Fibroblast of villous mesenchyme (primary cell): ENCODE measurements at places on chromosomes 6 and 20. TPM values are rescaled to one million over a fixed set of nuclear protein-coding genes. Genes with fewer than 3 reads are reported as not detected.

DNA sequence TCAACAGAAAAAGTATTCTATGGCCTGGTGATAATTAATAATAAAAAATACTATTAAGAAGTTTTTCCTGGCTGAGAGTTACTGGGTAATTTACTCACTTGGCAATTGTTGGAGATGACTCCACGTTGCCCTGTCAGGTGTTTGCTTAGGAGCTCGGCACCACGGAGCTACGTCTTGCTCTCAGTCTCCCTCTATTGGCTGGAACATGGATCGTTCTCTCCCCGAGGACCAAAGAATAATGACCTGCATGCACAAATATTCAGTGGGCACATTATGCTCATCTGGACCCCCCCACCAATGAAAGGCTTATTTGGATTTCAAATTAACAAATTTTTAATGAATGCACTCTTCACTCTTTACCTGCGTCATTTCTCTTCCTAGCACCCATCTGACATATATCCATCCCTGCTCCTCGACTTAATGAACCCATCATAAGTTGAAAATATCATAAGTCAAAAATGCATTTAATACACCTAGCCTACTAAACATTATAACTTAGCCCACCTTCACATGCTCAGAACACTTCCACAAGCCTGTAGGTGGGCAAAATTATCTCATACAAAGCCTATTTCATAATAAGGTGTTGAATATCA, 71.0 kb upstream of the CD83 start:
- peak; percentile 47 for DNase-seq

DHX35 gene
- 9.7 and 12.5 TPM in 2 replicates for total RNA-seq

TTBK1 gene
- total RNA-seq = not detected in 2 replicates

POM121L2 gene
- total RNA-seq = not detected in 2 replicates

GRCh38 chr6:22145823-22146677, 150.8 kb downstream of the PRL start:
- peak; percentile 20 for DNase-seq

BACH2 gene
- under 0.01 and 0.64 TPM in 2 replicates for total RNA-seq

DNA sequence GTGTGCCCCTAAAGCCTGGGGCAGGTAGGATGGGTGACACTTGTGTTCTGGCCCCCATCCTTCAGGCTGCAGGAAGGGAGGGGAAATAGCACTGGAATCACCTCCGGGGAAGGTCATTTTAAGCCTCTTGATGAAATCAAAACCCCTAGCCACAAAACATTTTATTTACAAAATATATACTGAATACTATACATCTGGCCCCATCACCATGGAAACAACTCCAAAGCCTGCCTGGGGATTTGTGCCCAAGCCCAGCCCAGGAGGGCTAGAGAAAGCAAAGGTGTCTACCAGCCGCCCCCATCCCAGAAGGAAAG, 2.6 kb downstream of the SMIM29 start:
- DNase-seq = no peak

GRCh38 chr6:116876635-116877611, at the start of gene RFX6:
Gene RFX6 (plus strand): TSS chr6:116877242. CDS start chr6:116877276, 34 bp downstream.
- no peak for DNase-seq

GRCh38 chr6:170164271-170164900, 126.5 kb downstream of the DLL1 start:
- no peak for DNase-seq

NRSN1 gene
- total RNA-seq = not detected in 2 replicates

DNA sequence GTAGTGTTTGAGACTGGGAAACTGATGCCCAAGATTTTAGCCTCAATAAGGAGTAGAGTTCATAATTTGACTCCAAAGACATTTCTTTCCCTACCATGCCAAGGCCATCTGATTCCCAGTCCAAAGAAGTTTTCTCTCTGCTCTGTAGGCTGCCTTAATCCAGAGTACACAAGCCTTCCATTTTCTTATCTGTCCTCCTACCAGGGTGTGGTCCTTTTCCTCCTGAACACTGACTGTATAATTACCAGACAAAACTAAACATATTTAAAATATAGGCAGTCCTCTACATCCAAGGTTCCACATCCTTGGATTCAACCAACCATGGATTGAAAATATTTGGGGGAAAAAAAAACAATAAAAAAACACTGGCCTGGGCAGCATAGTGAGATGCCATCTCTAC, 108.4 kb downstream of the SLC16A10 start:
- DNase-seq = no peak

- DNase-seq = no peak
These were observed 37.3 kb downstream of the SRSF3 start for GRCh38 chr6:36631326-36632011.

SMIM8 gene
- total RNA-seq = 4.8 and 5.6 TPM in 2 replicates

- no peak for DNase-seq
These were observed 266.4 kb downstream of the MAFB start for GRCh38 chr20:40422656-40423055.

DNA sequence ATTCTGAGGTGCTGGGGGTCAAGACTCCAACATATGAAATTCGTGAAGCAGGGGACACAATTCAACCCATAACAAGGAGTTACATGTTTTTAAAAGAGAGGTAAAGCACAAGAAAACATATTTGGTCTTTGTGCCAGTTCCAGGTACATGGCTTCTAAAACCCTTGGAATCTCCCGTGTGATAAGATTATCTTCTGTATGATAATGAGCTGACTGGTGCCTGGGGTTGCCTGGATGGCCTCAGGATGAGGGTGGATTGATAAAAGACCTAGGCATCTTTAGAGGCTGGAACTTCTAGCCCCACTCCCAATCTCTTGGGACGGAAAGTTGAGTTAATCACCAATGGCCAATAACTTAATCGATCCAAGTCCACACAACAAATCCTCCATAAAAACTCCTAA, 87.0 kb downstream of the FAM217A start:
- no peak for DNase-seq

PERP gene
- 11.0 and 11.2 TPM in 2 replicates for total RNA-seq

- DNase-seq = peak; percentile 52
These were observed 38.3 kb upstream of the SLC32A1 start for GRCh38 chr20:38685853-38686473.

- no peak for DNase-seq
These were observed 425.7 kb upstream of the ARID1B start for GRCh38 chr6:156351346-156351966.

DNA sequence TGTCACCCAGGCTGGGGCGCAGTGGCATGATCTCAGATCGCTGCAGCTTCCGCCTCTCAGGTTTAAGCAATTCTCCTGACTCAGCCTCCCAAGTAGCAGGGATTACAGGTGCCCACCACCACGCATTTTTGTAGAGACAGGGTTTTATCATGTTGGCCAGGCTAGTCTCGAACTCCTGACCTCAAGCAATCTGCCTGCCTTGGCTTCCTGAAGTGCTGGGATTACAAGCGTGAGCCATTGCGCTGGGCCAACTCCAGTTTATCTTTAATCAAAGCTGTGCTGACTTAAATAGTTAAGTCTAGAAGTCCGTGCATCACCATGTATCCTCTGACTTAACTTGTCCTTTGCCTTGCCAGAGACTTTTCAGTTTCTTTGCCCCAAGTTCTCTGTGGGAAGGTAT, 224.3 kb downstream of the TMEM242 start:
- DNase-seq = no peak

BNIP5 gene
- not detected in 2 replicates for total RNA-seq

GRCh38 chr6:1872649-1873131, 263.0 kb downstream of the FOXC1 start:
- DNase-seq = peak; percentile 75

GRCh38 chr20:5570452-5570851, 179.7 kb upstream of the SHLD1 start:
- no peak for DNase-seq

- no peak for DNase-seq
These were observed 32.8 kb upstream of the SCGN start for GRCh38 chr6:25619217-25619616.

PTPRT gene
- total RNA-seq = not detected in 2 replicates

DUSP15 gene
- 0.32 TPM in 1 of 2 replicates, not detected in the other for total RNA-seq

DNA sequence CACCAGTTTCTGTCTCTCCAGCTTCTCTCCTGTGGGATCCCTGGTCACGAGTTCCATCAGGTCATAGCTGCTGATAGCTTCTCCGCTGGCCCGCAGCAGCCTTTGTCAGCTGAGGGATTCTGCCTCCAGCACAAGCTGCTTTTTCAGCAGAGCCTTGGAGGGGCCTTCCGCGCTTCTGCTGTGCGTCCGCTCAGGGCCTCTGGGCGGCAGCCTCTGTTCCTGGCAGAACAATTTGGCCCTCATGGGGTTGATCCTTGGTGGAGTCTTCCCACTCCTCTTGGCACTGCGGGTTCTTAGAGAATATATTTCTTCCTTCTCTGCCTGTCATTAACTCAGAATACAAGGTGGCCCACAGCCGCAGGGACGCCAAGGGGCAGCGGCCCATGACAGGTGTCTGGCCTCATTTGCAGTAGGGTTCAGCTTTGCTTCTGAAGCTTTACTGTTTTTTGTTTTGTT, 158.8 kb downstream of the DTNBP1 start:
- DNase-seq = peak; percentile 33

GRCh38 chr20:4894981-4895381, 106.3 kb downstream of the SLC23A2 start:
- DNase-seq = no peak

PRR18 gene
- total RNA-seq = under 0.01 TPM in 1 of 2 replicates, not detected in the other

DNA sequence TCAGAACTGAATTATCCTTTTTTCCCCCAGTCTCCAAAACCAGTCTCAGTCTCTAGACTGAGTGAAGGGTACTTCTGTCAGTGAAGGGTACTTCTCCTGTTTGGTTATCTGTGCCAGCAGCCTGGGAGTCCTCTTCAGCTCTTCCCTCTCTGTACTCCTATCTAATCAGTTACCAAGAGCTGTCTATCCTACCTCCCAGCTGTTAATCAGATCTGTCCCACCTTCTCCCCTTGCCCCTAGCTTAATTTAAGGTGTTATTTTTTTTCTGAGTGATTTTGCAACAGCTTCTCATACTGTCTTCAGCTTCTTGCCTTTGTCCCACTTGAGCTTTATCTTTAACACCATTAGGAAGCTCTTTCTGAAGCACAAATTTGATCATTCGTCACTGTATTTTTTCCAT, 491.9 kb upstream of the SOX4 start:
- no peak for DNase-seq

PRDM1 gene
- total RNA-seq = 29.6 and 39.7 TPM in 2 replicates

SPATA2 gene
- total RNA-seq = 2.6 and 3.9 TPM in 2 replicates

HLA-DQB1 gene
- not detected in 2 replicates for total RNA-seq

DNA sequence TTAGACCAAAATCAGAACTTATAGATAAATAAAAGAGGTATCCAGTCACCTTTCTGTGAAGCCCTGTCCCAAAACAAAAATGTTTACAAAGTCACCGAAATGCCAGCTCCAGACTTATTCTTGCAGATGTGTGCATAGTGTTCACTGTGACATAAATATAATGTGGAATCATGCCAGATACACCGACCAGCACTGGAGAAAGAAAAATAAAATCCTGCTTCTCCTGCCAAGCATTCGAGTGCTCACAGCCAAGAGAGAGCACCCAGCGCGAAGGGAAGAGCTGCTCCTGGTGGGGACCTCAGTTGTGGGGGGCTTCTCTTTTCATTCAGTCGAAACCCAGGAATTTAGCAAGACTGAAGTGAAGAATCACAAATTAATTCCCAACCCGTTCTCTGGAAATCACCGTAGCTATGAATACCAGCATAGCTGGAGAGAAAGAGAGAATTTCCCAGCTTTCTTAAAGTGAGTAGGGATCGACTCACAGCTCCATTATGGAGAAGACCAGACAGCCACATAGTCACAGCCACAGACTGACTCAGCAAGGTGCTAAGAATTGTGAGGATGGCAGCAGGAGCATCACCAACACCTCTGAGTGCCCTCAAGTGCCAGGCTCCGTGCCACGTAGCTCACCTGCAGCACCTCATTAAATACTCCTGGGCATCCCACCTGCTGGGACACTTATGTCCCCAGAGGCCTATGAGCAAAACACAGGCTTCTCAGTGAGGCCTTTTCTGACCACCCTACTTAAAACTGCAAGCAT, 33.2 kb downstream of the BFSP1 start:
- DNase-seq = no peak

HAO1 gene
- total RNA-seq = not detected in 2 replicates

DNA sequence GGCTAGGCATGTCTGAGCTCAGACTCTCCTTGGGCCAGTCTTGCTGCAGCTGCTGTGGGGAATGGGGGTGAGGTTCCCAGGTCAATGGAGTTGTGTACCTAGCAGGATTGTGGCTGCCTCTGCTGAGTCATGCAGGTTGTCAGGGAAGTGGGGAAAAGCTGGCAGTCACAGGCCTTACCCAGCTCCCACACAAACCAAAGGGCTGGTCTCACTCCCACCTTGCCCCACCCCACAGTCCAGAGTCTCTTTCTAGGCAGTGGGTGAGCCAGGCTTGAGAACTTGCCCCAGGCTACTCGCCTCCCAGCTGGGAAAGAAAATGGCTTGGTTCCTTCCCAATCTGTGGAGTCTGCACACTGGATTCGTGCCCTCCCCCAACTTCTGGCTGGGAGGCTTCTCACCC, 65.7 kb downstream of the SCP2D1 start:
- no peak for DNase-seq

CDH4 gene
- 1.3 and 1.7 TPM in 2 replicates for total RNA-seq

GRCh38 chr6:127897484-127897883, 3.4 kb downstream of the THEMIS start:
- DNase-seq = no peak

DNA sequence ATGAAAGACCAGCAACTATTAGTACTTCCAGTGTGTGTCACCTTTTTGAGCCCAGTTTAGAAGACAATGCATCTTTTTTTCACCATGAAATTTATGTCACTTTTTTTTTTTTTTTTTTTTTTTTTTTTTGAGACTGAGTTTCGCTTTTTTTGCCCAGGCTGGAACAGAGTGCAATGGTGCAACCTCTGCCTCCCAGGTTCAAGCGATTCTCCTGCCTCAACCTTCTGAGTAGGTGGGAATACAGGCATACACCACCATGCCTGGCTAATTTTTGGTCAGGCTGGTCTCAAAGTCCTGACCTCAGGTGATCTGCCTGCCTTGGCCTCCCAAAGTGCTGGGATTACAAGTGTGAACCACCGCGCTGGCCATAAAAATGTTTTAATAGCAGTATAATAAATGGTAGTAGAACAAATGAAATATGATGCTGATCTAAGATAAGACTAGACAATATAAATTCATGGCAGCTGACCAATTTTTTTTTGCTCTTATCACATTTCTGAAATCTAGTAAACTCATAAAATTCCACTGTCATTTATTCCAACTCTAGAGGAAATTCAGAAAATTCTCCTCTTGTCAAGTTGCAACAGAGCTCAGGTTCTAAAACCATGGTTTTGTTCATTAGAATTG, 21.3 kb downstream of the NHSL1 start:
- no peak for DNase-seq

GRCh38 chr20:17825960-17826843, 126.4 kb downstream of the BANF2 start:
- DNase-seq = no peak

DNA sequence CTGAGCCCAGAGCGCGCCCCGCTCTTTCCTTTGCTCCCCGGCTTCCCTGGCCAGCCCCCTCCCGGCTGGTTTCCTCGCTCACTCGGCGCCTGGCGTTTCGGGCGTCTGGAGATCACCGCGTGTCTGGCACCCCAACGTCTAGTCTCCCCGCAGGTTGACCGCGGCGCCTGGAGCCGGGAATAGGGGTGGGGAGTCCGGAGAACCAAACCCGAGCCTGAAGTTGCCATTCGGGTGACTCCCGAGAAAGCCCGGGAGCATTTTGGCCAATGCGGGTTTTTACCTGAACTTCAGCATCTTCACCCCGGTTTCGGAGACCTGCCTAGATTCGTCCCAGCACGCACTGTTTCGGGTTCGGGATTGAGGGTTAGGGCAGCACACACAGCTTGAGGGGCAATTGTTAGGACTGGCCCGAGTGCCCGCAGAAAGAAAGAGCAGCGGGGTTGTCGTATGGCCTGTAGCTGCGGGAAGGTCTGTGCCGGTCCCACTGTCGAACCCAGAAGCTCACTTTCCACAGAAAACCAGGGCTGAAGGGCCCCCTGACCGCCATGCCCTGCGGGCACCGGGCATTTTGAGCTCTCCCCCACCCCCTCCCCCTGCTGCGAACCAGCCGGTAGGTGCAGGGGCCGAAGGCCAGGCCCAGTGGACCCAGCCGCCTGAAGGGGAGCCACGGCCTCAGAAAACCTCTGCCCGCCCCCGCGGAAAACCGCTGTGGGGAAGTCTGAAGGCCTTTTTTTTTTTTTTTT, 2.1 kb downstream of the FOXP4 start:
- DNase-seq = no peak
